ENCODE measurements at places on chromosomes 11 and 22. TPM values are rescaled to one million over a fixed set of nuclear protein-coding genes. Genes with fewer than 3 reads are reported as not detected.

- H3K36me3 ChIP-seq = no peaks in the 10 kb centered on the region
- DNase-seq = no peak
- H3K27ac ChIP-seq = no peak overlapping the region
- H3K4me3 ChIP-seq = no peak overlapping the region
Measured at GRCh38 chr11:128412847-128413791, 174.2 kb downstream of the ETS1 start.

USH1C gene
- not detected for total RNA-seq

SERHL2 gene
- total RNA-seq = 2.9 TPM

GRCh38 chr22:21982338-21982965 is at the start of gene TOP3B:
TSS of gene TOP3B (minus strand) at chr22:21982787. CDS start at chr22:21975709, 7,078 bp downstream.
- H3K36me3 ChIP-seq = no peaks in the 10 kb centered on the region
- no peaks in the 10 kb centered on the region for H3K27me3 ChIP-seq
- DNase-seq = peak; percentile 97
- H3K27ac ChIP-seq = peak within 1 kb of the TSS; percentile 83
- H3K4me3 ChIP-seq = peak within 1 kb of the TSS; percentile 99

GRCh38 chr22:47558828-47559700 is 796.6 kb downstream of the TBC1D22A start:
- H3K27ac ChIP-seq = no peak overlapping the region
- H3K27me3 ChIP-seq = no peaks in the 10 kb centered on the region
- no peak for DNase-seq
- H3K36me3 ChIP-seq = no peaks in the 10 kb centered on the region

DNA sequence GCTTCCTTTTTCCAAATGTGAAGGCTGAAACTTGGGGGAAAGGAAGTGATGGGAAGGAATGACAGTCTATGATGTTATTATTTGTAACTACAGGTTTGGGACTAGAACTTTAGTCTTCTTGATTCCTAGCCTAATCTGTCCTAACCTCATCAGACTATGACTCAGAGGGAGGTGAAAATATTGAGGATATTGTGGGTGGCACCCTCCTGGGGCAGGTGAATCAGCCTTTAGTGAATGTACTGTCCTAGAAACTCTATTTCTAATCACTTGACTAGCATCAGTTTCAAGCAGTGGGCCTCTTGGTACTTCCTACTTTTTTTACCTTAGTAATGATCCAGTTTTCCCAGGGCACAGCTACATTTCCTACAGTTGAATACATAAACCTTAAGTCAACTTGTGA is 829.0 kb upstream of the API5 start:
- H3K36me3 ChIP-seq = no peaks in the 10 kb centered on the region
- H3K27ac ChIP-seq = no peak overlapping the region
- H3K4me1 ChIP-seq = no peaks in the 10 kb centered on the region

DNA sequence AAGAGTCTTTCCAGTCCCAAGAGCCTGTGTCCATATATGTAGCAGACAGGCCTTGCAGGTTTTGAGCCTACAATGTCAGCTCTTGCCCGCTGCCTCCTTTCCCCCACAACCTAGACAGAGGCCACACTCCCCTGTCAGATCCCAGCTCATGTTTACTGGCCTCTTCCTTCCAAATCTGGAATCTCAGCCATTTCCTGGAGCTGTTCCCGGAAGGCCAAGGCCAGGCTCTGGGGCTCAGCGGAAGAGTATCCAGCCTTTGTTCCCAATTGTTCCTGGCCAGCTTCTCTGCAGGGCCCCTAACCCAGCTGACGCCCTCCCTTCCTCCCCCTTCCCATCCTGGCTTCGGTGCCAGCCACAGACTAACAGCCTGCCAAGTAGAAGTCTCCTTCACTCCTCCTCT is 1.0 kb upstream of the ROBO4 start:
- H3K27ac ChIP-seq = peak overlapping the region; percentile 83
- H3K4me1 ChIP-seq = peaks cover 49% of the 10 kb centered on the region
- no peaks in the 10 kb centered on the region for H3K27me3 ChIP-seq
- peak; percentile 80 for DNase-seq
- H3K36me3 ChIP-seq = no peaks in the 10 kb centered on the region
- peak overlapping the region; percentile 16 for H3K4me3 ChIP-seq

DNA sequence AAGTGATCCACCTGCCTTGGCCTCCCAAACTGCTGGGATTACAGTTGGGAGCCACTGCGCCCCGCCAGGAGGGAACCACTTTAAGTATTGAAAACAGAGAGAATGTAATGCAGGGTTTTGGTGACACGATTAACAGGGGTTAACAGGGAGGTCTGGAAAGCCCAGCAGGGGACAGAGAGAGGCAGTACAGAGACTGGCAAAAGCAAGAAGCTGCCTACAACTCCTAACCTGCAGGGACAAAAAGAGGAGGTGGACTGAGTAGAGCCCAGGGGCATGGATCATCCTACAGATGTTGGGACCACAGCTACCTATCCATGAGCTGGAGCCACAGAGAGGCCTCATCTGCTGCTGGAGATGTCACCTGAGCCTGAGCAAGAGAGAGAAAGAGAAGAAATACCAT is 1.7 kb upstream of the SPINDOC start:
- H3K4me1 ChIP-seq = peaks cover 19% of the 10 kb centered on the region

DNA sequence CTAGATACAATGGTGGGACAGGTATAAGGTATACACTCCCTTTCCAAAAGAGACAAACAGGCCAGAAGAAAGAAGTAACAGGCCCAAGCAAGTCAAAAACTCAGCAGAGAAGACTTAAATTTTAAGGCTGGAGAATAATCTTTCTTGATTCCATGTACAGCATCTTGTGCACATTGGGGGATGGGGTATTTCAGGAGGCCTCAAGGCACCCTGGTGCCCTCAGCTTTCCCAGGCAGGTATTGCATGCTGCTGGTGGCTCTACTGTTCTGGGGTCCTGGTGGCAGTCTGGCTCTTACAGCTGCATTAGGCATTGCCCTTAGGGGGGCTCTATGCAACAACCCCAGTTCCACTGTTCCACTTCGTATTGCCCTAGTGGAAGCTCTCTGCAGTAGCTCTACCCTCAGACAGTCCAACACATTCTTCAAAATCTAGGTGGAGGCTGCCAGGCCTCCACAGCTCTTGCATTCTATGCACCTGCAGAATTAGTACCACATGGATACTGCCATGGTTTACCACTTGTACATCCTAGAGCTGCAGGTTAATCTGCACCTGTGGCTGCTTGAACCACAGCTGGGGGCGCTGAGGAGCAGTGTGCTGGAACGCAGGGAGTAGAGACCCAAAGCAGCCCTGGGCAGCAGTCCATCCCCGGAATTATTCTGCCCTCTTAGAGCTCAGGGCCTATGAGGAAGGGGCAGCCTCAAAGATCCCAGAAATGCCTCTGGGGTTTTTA is 4.2 kb upstream of the CTSC start:
- no peaks in the 10 kb centered on the region for H3K36me3 ChIP-seq
- H3K27me3 ChIP-seq = no peaks in the 10 kb centered on the region
- H3K27ac ChIP-seq = no peak overlapping the region
- no peak for DNase-seq
- peaks cover 29% of the 10 kb centered on the region for H3K4me1 ChIP-seq
- H3K4me3 ChIP-seq = no peak overlapping the region

GRCh38 chr11:65865550-65866172 is 5.4 kb downstream of the MUS81 start:
- peaks cover 16% of the 10 kb centered on the region for H3K4me1 ChIP-seq
- peaks cover 82% of the 10 kb centered on the region for H3K36me3 ChIP-seq
- no peak overlapping the region for H3K4me3 ChIP-seq
- H3K27me3 ChIP-seq = no peaks in the 10 kb centered on the region
- DNase-seq = peak; percentile 48

- peaks cover 21% of the 10 kb centered on the region for H3K4me1 ChIP-seq
- peak overlapping the region; percentile 19 for H3K27ac ChIP-seq
- H3K4me3 ChIP-seq = no peak overlapping the region
- no peaks in the 10 kb centered on the region for H3K27me3 ChIP-seq
Measured at GRCh38 chr22:28989035-28989464, 72.6 kb downstream of the C22orf31 start.

ASPHD2 gene
- total RNA-seq = 6.2 TPM

C22orf42 gene
- total RNA-seq = not detected

MYEOV gene
- 0.88 TPM for total RNA-seq

GRCh38 chr11:116698080-116698479 is 74.7 kb downstream of the BUD13 start:
- no peak for DNase-seq
- no peak overlapping the region for H3K27ac ChIP-seq
- no peak overlapping the region for H3K4me3 ChIP-seq
- H3K27me3 ChIP-seq = no peaks in the 10 kb centered on the region
- H3K36me3 ChIP-seq = no peaks in the 10 kb centered on the region

SRPRA gene
- 99.5 TPM for total RNA-seq

CLCF1 gene
- total RNA-seq = 6.2 TPM

- peak within 1 kb of the TSS; percentile 56 for H3K4me3 ChIP-seq
- no peaks in the 10 kb centered on the region for H3K36me3 ChIP-seq
- H3K27ac ChIP-seq = no peak within 1 kb of the TSS
- H3K27me3 ChIP-seq = peaks cover 31% of the 10 kb centered on the region
- peaks cover 9% of the 10 kb centered on the region for H3K4me1 ChIP-seq
Measured at GRCh38 chr22:29205594-29206371, at the start of gene EMID1. TSS of gene EMID1 (plus strand) at chr22:29205896. CDS start at chr22:29206039, 143 bp downstream.

DNA sequence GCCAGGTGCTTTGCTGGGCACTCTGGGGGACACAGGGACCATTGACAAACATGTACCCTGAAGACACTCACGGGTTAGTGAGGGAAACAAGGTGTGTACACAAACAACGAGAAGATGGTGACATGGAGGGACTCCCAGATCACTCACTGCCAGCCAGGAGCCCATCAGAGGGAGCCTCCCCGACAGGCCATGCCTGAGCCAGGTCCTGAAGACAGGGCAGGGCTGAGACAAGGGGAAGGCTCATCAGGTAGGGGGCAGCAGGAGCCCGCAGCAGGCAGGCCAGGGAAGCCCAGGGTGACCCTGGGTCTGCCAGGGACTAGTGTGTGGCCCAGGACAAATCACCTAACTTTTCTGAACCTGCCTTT is 127.9 kb downstream of the BUD13 start:
- no peaks in the 10 kb centered on the region for H3K4me1 ChIP-seq
- DNase-seq = no peak
- no peak overlapping the region for H3K27ac ChIP-seq
- H3K4me3 ChIP-seq = no peak overlapping the region
- H3K36me3 ChIP-seq = no peaks in the 10 kb centered on the region

NNMT gene
- total RNA-seq = 1,196 TPM

CLDN5 gene
- not detected for total RNA-seq

- H3K4me1 ChIP-seq = no peaks in the 10 kb centered on the region
- DNase-seq = peak; percentile 79
- no peak overlapping the region for H3K4me3 ChIP-seq
Measured at GRCh38 chr11:1219834-1220815, 2.7 kb upstream of the MUC5B start.

ZFPL1 gene
- 38.6 TPM for total RNA-seq
